ENCODE measurements at places on chromosomes 13 and 19.

GRCh38 chr19:6362027-6362350 lies 658 bp downstream of the CLPP start:
- peak; percentile 40 for DNase-seq

GRCh38 chr13:59304596-59304995 lies 859.1 kb downstream of the DIAPH3 start:
- DNase-seq, result no peak

GRCh38 chr19:17721111-17721628 lies 1.9 kb downstream of the MAP1S start:
- no peak for DNase-seq

- DNase-seq, result no peak
Observed at GRCh38 chr19:40507892-40508291, 41.1 kb downstream of the SPTBN4 start.

GRCh38 chr13:77915686-77916085 lies 2.9 kb downstream of the EDNRB start:
- no peak for DNase-seq

DNA sequence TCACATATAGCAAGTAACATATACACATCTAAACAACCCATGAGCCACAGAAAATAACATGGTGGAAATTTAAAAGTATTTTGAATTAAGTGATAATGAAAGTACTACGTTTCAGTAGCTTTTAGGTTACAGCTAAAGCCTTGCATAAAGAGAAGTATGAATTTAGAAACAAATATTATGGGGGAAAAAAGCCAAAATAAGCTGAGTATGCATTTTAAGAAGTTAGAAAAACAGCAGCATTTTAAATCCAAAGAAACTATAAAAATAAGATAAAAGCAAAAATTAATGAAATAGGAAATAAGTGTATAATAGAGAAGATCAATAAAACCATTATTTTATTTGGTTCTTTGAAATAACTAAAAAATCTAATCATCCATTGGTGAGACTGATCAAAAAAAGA lies 89.8 kb upstream of the ARHGEF7 start:
- no peak for DNase-seq

- DNase-seq, result no peak
Observed at GRCh38 chr13:44652962-44653660, 77.0 kb upstream of the TSC22D1 start.

- peak; percentile 45 for DNase-seq
Observed at GRCh38 chr13:106096661-106097092, 438.8 kb downstream of the EFNB2 start.

- no peak for DNase-seq
Observed at GRCh38 chr19:58582985-58583384, 9.8 kb upstream of the MZF1 start.

- peak; percentile 94 for DNase-seq
Observed at GRCh38 chr19:19618219-19619051, at the start of gene PBX4. Gene PBX4, minus strand, starts transcription at chr19:19618687. Its CDS starts 58 bp downstream, at chr19:19618629.

DNA sequence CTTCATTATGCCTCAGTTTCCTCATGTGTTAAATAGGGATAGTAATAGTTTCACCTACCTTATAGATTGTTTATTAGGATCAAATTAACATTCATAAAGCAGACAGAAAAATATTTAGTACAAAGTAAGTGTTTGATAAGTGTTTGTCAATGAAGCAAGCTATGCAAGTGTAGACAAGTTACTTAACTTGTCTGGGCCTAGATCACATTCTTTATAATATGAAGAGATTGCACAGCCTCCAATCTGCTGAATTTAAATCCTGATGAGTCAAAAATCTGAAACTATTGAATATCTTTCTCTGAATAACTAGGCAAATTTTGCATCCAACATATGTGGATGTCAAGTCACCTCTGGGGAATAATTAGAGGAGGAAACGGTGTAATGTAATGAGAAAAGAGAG lies 170.5 kb downstream of the MZT1 start:
- DNase-seq, result no peak

GRCh38 chr13:47158593-47158992 lies 261.7 kb upstream of the HTR2A start:
- no peak for DNase-seq

- DNase-seq, result no peak
Observed at GRCh38 chr13:94494026-94494425, 14.5 kb upstream of the DCT start.

DNA sequence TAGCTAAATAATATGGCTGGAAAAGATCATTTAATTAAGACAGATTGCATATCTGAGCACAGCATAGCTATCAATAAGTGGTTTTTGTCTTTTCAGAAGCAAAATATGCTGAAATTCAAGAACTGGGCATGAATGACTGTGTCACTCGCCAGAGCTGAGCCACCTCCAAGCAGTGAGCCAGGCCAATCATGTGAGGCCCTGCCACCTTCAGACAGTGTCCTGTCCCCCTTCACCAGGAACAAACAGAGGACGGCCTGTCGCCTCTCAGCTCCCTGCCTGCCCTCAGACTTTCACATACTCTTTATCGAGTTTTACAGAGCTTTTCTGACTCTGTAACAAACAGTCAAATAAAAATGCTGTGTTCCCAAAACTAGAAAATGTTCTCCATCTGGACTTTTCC lies 171.0 kb upstream of the TSC22D1 start:
- no peak for DNase-seq

DNA sequence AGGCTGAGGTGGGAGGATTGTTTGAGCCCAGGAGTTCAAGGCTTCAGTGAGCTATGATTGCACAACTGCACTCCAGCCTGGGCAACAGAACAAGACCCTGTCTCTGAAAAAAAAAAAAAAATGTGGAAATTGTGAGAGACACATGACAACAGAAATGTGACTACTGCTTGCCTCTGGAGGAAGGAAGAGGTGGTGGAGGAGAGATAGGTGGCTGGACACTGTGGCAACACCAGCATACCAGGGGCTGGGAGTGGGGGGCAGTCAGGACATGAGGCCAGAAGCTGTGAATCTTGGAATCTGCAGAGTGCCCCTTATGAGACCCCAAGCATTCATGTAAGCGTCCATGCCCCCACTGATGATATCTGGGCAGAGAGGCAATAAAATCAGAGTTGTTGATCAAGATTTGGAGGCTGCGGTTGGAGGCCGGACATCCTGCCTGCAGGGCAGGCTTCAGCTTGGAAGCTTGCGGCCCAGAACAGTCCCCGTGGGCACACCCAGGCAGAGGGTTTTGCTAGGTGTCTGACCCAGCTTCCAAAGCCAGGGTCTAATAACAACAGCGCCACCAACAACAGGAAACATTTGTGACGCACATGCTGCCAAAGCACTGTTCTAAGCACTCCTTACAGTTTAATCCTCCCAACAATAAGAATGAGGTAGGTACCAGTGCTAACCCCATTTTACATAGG lies 16.9 kb downstream of the FAM187B start:
- DNase-seq, result no peak

DNA sequence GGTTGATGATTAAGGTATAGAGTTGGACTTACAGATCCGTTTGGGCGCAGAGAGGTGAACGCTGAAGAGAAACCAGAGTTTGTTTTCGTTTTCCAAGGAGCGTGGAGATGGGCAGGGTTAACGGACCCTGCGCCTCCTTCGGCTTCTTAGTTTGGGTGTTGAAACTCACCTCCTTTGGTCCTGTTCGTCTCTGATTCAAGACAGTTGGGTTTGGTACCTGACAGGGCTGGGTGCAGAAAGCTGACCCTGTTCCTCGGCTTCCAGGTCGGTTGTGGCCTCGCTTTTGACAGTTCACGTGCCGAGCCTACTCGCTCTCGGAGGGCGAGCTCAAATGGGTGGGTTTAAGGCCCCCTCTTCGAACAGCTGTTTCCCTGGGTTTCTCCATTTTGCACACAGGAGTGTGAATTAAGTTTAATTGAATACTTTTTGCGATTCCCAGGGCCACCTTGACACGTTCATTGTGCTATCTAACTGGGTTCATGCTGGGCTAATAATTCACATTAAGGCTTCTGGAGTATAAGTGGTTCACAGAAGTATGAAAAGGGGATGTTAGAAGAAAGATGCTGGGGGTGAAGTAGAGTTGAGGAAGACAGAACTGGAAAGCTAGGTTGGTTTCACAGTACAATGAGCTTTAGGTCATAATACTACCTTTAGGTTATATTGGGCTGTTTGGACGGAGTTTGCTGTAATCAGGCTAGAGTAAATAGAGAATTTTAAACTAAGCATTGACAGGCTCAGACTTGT lies 638 bp downstream of the USPL1 start:
- no peak for DNase-seq

- no peak for DNase-seq
Observed at GRCh38 chr13:23504180-23504579, 66.0 kb upstream of the TNFRSF19 start.

DNA sequence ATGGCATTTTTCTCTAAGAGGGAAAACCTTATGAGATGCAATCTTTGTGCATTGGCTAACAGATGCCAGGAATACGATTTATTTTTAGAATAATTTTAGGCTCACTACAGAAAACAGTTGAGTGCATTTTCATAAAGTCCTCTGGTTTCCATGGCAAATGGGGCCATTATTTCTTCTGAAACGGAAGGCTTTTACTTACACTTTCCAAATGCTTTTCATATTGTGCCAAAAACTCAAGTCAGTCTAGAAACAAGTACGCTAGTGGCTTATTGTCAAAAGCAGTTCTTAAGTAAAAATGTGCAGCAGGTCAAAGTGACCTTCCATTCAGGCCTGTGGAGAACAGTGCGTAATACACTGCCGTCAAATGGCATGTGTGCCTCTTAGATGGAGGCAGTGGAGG lies 628.7 kb downstream of the EFNB2 start:
- no peak for DNase-seq

DNA sequence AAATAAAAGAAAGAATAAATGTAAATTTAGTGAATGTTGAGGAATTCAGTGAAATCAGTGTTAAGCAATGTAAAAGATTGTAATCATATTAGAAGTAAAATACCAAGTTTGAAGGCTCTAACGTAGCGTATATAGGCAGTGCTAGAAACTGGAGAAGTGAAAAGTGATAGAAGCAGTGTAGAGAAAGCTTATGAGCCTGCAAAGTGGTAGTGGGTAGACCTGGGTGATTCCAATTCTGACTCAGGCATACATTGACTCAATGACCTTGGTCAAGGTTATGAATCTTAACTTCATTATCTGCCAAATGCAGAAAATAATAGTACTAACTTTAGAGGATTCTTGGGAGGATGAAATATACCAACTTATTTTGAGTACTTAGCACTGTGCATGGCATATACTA lies 4.1 kb downstream of the SLC10A2 start:
- no peak for DNase-seq

DNA sequence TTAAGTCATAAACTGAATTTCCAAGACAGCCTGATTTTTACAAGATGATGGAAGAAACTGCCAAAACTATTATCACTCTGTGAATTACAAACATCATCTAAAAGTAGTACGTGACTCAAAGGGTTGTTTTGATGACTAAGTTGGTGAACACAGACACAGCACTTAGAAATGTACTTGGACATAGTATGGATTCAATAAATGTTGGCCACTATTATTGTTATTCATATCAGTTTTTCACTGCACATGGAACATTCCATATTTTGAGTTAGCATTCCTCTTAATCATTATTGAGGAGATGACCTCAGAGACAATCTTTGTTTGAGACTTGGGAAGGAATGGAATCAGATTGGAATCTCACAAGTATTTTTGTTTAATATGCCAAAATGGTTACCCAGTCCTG lies 172.9 kb downstream of the OXGR1 start:
- peak; percentile 30 for DNase-seq

GRCh38 chr19:6249296-6249695 lies 30.5 kb downstream of the MLLT1 start:
- DNase-seq, result no peak

- DNase-seq, result no peak
Observed at GRCh38 chr13:43986421-43986981, 106.8 kb downstream of the LACC1 start.

- no peak for DNase-seq
Observed at GRCh38 chr13:31919971-31920726, 111.4 kb upstream of the FRY start.

GRCh38 chr13:42350141-42350540 lies 78.2 kb downstream of the AKAP11 start:
- no peak for DNase-seq

DNA sequence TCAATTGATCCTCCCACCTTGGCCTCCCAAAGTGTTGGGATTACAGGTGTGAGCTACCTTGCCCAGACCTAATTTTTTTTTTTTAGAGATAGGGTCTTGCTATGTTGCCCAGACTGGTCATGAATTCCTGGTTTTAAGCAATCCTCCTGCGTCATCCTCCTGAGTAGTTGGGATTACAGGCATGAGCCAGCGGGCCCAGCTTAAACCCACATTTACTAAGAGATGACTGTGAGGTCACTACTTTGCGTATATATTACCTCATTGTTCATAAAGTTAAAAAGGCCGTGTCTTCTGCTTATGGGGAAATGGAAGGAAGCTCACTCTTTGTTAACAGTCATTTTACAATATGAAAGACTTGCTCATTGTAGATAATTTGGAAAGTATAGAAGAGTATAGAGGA lies 39.6 kb upstream of the C1QTNF9 start:
- DNase-seq, result no peak

GRCh38 chr13:40319699-40320579 lies 346.5 kb downstream of the FOXO1 start:
- no peak for DNase-seq

GRCh38 chr13:100470866-100471505 lies 117.6 kb downstream of the GGACT start:
- no peak for DNase-seq

DNA sequence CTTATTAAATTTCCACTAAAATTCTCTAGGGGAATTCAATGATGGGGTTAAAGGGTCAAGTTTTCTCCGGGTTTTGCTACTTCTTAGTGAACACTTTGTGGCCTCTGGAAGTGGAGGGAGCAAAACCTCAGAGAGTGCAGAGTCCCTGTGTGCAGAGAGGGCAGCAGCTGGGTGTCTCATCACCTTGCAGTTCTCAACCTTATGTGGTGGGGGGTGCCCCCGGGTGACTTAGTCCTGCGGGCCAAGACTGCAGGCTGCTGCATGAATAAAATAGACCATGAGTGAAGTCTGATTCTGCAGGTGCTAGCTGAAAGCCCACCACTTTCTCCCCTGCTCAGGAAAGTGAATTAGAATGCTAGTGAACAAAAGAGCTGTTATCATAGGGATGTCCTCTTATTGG lies 191.6 kb downstream of the DLEU7 start:
- DNase-seq, result no peak

- DNase-seq, result no peak
Observed at GRCh38 chr13:90201676-90202460, 1145.6 kb upstream of the MIR17HG start.
